Stimulated activated CD4-positive, alpha-beta T cell treated with anti-CD3 and anti-CD28 coated beads, TNF-alpha, amount 100 ng/mL, for 48 hours (primary cell): ENCODE measurements at places on chromosomes 4 and X.

GRCh38 chrX:40175511-40176350, 78.0 kb upstream of the BCOR start:
- peak; percentile 72 for DNase-seq

GRCh38 chr4:127622921-127623796, 9.6 kb upstream of the INTU start:
- no peak for DNase-seq

GRCh38 chr4:39320381-39321115, 45.6 kb downstream of the RFC1 start:
- DNase-seq = no peak

DNA sequence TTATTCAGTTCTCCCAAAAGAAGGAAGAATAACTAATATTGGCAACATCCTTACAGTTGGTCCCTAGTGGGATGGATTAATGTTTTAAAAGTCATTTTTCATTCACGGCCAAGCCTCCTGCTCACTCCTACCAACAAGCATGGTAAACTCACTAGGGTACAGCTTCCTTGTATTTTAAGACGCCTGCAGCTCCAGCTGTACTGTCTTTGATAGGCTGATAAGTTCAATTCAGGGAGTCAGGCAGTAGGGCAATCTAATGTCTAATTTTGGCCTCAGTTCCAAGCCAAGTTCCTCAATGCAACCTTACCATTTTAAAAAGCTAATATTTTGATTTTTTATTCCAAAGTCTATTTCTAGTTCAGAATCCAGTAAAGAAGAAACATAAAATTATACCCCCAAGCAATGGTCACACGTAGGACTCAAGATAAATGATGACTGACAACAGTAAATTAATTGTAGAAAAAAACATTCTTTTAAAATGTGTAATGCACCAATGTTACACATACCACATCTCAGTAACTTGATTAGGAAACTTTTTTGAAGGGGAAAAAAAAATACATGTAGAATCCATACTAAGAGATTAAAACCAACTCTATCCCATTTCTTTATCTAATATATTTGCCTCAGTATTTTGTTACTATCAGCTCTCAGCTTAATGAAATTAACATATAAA, 9.3 kb downstream of the LCORL start:
- DNase-seq = no peak

GRCh38 chr4:113101669-113102068, 52.2 kb downstream of the ANK2 start:
- no peak for DNase-seq

- DNase-seq = no peak
Observed at GRCh38 chr4:152050106-152050505, 289.3 kb upstream of the GATB start.

DNA sequence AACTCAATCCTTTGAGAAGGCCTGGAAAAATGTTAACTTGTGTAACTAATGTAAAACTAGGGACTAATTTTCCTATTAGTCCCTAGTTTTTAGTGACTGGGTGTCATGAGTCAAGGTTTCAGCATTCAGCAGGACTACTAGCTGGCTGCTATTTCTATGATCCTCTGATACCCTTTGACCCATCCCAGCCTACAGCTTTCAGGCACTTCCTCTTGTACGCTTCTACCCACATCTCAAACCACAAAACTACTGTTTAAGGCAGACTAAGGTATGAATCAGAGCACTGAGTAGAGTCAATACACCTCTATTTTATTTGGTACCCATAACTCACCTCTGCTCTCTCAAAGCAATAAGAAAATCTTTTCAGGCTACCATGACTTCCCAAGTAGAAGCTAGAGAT, 809.6 kb downstream of the PDHA2 start:
- DNase-seq = no peak

DNA sequence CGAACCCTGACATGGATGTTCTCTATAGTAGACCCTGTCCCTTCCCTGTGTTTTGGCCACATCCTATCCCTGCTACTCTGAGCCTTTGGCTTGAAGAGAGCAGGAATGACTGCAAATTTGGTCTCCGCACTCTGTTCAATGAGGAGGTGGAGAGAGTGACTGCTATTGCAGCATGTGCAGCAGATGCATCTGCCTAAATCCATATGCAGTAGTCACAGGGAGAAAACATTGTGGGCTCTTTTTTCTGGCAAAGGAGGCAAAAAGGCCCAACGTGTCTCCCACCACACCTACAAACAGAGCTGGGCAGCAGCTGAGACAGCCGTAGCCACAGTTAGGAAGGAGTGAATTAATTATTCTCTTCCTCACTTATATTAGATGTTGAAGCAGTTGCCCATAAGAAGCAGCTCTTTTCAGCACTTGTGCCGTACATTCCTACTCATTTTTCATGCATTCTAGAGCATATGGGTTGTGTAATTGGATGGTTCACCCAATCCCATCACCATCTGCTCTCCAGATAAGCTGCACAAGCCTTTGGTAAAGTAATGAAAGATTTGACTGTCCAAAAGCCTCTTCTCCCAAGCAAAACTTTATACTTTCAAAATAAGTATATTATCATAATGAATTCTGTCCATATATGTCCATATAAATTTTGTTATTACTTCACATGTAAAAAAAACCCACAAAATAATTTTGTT, 147.9 kb upstream of the FAM47A start:
- no peak for DNase-seq

DNA sequence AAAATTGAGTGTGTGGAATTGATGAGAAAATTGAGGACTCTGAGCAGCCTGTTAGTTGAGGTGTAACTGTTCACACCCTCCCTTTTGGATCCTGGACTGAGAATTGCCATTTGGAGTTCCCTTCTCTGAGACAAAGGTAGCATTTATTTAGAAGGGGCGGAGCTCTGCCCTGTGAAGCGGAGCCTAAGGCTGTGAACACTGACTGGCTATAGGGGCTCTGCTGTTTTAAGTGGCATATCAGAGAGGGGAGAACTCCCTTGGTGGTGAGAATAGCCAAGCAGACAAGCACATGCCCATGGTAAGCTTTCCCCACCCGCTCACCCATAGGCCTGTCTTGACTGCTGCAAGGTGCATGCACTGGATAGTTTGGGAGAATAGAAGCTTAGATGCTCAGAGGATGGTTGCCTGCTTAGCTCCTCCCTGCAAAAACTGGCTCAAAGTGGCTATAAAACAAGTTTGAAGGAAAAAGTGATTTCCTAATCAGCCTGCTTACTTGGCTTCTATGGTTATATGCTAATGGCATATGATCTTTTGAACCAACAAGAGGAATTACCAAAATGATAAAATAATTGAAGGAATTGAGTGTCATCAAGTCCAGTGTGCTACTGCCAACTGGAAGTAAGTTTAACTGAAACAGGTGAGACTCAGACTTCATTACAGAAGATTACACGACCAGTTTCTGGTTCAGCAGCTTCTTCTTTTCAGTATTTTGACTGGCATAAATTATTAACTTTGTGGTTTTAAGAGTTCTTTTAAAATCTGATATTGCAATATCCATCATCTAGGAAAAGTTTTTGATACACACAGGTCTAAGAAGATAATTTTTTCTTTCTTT, 108.4 kb downstream of the AFF1 start:
- DNase-seq = no peak

- no peak for DNase-seq
Observed at GRCh38 chrX:6674734-6675133, 139.8 kb upstream of the VCX3A start.

GRCh38 chr4:125808570-125808969, 493.8 kb downstream of the FAT4 start:
- no peak for DNase-seq
